ENCODE measurements at places on chromosomes 2 and 18. TPM values are rescaled to one million over a fixed set of nuclear protein-coding genes. Genes with fewer than 3 reads are reported as not detected.

FBXO41 gene
- 2.5 TPM for total RNA-seq

ERFE gene
- 2.4 TPM for total RNA-seq

IL1R1 gene
- 30.5 TPM for total RNA-seq

NR4A2 gene
- total RNA-seq = 57.6 TPM

Data from epithelial cell of alveolus of lung (primary cell).